ENCODE measurements at places on chromosomes 3 and 15.

DNA sequence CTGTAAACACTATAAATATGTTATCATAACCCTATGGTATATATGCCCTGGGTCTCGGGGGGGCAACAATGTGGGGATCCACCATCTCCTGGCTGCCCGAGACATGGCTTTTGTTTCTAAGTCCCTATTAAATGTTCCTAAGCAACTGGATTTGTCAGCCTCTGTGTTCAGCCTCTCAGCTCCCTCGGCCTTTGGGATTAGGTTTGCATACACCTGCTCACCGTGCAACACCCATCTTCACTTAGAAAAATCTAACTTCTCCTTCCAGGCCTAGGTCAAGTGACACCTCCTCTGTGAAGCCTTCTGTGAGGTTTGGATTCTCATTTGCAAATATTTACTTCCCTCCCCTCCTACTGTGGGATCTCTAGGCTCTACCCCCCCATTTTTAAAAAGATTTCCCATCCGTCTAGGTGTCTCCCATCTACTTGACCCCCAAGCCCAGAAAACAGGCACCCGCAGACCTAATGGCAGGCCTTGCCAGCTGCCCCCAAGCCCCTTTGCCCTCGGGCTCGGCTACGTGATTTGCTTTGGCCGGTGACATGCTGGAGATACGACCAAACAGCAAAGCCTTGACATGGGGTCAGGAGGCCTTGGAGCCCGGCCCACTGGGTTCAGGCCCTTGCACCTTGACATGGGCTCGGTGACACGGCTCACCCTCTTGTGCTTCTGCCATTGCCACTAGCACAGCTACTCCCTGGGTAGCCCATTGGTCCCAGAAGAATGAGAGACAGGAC is 66.0 kb upstream of the BLM start:
- no peak for DNase-seq

DNA sequence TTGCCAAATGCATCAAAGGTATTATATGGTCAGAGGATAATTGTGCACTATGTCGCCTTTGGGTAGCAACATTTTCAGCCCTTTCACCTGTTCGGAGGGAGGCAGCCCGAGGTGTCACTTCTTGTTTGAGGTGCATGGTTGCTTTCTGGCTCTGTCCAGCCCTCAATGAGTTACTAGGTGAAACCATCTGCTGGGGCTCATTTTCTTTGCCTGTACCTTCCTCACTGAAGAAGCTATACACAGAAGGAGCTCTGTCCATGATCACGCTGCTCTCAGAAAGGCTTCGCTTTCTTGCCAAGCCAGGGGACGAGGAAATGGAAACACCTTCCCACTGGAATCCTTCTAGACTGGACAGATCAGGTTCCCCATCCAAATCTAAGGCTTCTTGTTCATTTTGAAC is 42.7 kb downstream of the ZNF106 start:
- no peak for DNase-seq

DNA sequence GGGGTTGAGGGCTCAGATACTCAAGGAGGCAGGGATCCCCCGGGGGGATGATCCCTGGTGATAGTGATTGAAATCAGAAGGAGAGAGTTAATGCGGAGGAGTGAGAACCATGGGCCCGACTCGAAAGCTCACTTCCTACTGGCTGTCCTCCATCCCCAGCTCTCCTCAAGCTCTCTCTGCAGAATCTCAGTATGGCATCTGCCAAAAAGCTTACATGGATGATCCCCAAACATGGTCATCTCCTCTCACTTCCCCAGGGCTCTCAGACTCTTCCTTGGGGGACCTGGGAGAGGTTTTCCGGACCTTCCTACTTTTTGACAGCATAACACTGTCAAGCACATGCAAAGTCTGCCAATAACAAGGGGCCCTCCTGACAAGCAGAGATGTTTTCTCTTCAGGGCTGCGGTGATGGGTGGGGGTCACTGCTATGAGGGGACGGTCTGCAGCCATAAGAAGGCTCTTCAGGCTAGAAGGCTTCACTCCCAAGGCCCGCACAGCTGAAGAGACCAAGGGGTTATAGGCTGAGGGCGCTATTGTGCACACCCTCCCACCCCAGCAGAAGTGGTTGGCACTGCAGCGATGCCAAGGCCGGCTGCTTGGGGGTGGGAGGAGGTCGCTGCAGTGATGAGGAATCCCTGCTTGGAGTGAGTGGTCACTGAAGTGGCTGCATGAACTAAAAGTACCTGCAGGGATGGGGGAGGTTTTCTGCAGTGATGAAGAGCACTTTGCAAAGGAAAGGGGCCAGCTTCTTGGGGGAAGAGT is 828 bp upstream of the VWA5B2 start:
- DNase-seq, result no peak

GRCh38 chr3:2468816-2469215 is 370.1 kb downstream of the CNTN4 start:
- no peak for DNase-seq

DNA sequence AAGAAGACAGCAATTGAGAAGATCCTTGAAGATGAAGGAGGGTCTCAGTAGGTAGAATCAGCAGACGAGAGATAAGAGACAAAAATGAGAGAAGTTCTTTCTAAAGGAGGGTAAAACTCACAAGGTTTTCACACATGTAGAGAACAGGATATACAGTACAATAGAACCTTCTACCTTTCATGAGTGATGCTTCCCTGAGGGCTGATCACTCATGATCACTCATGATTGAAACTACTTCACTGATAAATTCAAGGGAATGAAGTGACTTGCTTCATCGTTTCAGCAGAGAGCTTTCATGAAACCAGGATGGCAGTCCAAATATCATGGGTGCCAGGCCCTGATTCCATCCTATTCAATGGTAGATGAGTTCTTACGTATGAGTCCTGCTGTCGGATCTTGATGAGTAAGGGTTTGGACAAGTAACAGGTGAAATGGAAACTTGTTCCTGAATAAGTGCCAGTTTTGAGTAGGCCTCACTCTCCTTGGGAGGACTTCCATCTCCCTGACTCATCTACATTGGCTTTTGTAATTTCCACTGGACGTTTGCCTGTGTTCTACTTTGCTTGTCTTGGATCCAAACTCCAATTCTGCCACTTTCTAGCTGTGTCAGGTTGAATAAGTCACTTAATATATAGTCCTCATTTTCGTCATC is 9.6 kb upstream of the CLDN16 start:
- no peak for DNase-seq

DNA sequence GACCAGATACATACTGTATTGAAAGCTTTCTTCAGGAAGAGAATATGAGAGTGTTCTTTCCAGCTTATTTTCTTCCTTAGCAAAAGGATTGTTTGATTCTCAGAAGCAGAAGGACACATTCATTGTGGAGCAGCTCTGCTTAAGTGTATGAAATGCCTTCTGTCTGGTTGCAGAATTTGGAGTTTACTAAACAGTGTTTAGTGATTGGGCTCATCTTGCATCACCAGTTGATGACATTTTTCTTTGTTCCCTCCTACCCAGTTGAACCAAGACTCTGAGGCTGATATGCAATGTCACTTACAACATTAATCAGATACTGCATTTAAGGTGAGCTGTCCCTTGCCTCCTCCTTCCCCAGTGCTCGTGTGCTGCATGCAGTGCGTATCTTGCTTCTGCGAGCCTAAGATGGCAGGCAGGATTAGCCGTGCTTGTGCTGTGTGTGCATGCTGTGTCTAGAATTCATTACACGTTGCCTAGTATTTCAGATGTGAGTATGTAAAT is 18.4 kb downstream of the ZBTB38 start:
- no peak for DNase-seq

DNA sequence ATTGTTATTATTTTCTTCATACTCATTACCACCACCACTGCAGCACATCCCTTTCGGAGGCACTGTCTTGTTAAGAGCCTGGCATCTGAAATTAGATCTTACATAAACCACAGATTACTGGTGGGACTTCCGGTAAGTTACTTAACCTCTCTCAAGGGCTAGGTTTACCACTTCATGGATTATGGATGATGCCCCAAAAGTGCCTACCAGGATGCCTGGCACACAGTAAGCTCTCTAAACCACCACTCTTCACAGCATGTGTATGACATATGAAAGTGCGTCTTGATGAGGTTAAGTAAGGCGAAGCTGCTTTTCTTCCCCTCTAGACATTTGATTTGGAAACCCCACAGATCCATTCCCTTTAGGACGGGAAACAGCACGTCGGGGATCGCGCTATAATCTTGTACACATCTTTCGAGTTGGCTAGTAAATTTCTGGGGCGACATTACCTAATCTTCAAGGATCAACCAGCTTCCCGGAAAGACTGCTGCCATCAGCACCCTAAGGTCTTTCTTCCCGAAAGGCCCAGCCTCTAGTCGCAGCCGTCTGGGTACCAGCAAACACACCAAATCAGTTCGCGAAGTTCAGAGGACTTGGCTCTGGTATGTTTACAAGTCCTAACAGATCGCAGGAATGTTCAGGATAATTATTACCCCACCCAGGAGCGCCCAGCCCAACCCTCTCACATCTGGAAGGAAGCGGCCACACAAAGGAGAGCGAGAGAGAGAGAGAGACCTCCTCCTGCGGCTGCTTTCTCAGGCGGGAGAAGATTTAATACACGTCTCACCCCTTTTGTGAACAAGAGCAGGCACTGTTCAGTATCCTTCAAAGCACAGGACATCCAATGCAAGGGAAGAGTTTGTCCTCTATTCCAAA is 155.1 kb upstream of the FRMD4B start:
- peak; percentile 74 for DNase-seq

DNA sequence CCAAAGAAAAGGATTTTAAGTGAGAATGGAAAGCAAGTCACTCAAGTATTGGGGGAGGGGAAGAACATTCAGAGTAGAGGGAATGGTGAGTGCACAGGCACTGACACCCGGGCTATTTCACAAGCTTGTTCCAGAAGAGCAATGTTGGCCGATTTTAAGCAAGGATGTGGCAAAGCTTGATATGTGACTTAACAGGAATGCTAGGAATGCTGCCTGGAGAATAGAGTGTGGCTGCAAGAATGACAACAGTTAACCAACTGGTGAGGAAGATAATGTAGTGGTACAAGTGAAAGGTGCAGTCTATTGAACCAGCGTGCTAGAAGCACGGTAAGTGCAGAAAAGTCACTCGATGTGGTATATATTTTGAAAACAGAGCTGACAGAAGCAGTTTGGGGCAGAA is 6.2 kb upstream of the CCDC80 start:
- DNase-seq, result no peak

- DNase-seq, result no peak
Measured at GRCh38 chr3:127330385-127330784, 42.5 kb upstream of the PRR20G start.

DNA sequence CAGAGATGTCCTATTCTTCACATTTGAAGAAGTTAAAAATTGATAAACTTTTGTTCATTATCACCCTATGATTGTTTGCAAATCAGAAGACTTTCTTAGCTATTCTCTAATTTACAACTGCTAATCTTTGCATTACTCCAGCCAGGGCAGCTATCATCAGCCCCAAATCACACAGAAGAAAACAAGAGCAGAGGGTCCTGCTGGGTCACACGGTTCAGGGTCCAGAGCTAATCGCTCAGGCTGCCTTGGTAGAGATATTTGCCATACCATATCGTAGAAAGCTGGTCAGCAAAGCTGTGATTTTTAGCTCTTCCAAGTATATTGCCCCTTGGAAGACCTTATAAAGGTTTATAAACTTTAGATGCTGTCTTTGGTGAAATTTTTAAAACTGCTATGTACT is 181.4 kb downstream of the MAGI1 start:
- no peak for DNase-seq

- DNase-seq, result no peak
Measured at GRCh38 chr15:56775641-56776040, 42.3 kb upstream of the ZNF280D start.

- no peak for DNase-seq
Measured at GRCh38 chr15:43029476-43029875, 76.4 kb downstream of the UBR1 start.

GRCh38 chr3:103295974-103296570 is 861.3 kb downstream of the ZPLD1 start:
- DNase-seq, result peak; percentile 54

DNA sequence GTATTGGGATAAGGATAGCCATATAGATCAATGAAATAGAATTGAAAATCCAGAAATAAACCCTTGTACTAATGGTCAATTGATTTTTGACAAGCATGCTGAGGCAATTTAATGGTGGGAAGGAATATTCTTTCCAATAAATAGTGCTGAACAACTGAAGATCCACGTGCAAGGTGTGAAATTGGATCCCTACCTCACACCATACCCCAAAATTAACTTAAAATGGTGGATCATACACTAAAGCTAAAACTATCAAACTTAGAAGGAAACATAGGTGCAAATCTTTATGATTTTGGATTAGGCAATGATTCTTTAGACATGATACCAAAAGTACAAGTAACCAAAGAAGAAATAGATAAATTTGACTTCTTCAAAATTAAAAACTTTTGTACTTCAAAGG is 22.1 kb upstream of the SYNM start:
- DNase-seq, result no peak

DNA sequence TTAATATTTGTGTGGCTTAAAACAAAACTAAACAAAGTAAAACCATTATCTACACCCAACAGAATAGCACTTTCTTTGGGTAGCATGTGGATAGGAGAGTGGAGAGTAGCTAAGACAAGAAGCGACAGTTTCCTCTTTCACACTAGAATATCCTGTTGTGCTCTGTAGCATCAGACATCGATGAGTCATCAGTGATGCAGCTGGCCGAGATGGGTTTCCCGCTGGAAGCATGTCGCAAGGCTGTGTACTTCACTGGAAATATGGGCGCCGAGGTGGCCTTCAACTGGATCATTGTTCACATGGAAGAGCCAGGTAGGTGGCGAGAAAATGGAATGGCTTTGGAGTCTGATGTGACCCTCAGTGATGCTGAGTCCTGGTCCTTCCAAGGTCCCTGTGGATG is 108.1 kb downstream of the USP13 start:
- DNase-seq, result no peak

DNA sequence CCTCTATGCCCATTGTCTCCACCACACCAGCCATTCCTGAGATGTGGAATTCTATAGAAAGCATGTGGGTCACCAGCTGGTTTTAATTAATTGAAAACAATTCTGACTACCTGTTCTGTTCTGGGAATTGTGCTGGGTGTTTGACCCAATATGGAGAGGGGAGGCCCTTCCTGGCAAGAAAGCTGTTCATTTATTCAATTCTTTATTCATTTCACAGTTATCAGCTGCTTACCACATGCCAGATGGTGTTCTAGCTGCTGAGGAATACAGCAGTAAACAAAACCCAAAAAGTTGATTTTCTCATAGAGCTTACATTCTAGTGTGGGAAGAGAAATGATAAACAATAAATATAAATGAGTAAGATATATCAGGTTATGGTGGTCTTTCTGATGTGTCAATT is 296.1 kb upstream of the RASGRP1 start:
- no peak for DNase-seq

DNA sequence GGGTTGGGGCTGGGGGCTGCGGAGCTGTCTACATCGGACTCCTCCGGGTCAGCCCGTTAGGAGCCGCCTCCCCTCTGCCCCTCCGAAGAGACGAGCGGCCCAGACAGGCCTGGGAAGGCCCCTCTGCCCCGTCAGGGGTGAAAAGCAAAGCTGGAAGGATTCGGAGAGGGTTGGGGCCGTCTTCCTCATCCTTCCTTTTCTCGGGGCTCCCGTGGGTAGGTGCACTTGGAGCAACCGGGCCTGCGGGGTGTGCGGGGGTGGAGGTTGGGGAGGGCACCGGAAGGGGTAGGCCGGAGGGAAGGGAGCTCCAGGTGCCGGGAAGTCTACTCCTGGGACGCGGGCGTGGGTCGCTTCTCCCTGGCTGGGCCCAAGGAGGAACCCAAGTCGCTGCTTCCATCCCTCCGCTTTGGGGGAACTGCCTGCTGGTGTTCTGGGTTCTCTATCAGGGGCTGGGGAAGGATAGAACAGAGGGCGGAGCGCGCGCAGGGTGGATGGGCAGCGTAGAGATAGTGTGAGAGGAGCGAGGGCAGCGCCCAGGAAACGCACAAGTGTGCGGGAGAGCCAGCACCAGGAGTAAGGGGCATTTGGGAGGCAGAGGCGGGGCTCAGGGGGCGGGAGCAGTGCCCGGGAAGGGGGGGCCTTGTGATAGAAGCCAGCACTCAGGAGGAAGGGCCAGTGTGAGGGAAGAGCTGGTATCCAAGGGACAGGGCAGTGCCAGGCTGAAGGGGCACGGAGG is 590 bp downstream of the POLR2H start:
- peak; percentile 84 for DNase-seq
